ENCODE measurements at places on chromosomes 6 and 20.

GRCh38 chr20:59139998-59140397 lies 23.6 kb upstream of the ZNF831 start:
- DNase-seq, result no peak

DNA sequence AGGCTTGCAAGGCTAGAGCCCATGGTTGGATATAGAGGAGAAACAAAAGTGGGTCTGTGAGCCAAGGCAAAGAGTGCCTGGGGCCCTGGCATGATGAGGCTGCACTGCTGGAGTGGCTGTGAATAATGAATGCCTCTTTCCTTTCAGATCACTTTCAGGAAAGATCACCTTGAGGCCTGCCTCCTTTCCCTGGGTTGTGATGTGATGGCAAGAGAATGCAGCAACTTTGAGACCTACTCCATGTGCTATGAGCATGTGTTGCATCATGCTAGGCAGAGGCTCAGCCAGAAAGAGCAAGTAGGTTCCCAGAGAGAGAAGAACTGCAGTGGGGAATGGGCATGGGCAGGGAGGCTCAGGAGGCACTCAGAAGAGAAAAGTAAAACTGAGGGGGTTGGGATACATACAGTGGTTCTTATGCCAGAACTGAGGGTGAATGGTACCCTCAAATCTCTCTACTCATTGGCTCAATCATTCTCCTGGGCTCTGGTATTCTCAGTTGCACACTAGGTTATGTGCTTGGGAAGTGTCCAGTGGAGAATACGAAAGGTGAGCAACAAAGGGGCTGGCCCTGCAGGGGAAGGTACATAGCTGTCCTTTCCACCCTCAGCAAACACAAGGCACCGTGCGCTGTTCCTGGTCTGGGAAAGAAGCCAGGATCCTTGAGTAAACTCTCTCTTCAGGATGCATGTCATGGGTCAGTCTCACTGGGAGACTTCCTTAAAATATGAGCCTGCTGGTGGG lies 45.9 kb downstream of the CD164 start:
- no peak for DNase-seq

DNA sequence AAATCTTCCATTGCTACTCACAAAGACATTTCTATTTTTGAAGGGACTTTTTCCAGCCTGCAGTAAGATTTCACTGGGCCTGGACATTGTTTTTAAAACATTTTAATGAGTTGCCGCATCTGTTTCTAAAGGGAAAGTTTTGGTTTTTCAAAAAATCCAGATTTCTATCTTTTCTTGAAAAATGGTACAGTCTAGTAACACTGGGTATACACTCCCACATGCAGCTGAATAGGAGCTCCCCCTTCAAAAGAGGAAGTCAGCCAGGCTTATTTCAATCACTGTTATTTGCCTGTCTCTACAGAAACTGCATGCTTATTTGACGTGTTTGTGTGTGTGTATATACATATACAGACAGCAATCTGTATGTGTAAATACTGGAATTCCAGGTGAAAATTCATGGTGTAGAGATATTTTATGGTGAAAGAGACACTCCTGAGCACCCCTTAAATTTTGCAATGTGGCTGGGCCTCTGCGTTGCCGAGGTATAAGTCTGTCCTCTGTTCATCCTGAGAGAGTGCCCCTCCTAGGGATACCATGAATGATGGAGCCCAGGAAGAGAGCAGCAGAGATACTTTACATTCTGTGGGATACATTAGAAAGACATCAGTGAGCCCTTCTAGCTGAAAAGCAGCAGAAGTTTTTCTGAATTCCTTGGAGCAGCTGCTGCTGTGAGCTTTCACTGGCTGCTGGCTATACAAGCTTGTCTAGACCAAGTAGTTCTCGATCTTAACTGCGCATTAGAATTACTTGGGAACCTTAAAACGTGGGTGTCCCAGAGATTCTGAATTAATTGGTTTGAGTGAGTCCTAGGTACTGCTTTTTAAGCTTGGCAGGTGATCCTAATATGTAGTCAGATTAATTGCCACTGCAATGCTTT lies 12.0 kb upstream of the ABRACL start:
- no peak for DNase-seq

DNA sequence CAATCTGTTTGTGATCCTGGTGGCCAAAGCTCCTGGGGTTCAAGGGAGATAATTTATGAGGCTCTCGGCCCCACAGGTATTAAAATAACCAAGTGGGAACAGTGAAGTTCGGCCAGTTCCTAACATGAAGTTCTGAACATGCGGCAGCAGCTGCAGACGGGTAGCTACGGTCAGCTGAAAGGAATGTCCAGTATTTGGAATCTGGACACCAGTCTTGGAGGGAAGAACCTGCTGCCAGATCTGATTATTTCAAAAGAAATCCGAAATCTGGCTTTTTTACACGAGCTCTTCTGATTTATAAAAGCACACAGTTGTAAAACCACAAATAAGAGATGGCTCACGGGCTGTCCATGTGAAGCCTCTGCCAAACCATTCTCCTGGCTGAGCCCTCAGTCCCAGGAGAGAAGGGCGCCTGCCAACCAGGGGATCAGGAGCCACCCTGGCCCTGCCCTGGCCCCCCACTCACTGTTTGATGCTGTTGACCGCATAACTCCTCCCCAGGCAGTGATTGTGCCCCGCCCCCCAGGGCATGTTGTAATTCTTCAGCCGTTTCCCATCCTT lies 28.2 kb upstream of the KCNB1 start:
- no peak for DNase-seq

- DNase-seq, result no peak
Measured at GRCh38 chr6:147802459-147802858, 294.0 kb downstream of the SAMD5 start.

DNA sequence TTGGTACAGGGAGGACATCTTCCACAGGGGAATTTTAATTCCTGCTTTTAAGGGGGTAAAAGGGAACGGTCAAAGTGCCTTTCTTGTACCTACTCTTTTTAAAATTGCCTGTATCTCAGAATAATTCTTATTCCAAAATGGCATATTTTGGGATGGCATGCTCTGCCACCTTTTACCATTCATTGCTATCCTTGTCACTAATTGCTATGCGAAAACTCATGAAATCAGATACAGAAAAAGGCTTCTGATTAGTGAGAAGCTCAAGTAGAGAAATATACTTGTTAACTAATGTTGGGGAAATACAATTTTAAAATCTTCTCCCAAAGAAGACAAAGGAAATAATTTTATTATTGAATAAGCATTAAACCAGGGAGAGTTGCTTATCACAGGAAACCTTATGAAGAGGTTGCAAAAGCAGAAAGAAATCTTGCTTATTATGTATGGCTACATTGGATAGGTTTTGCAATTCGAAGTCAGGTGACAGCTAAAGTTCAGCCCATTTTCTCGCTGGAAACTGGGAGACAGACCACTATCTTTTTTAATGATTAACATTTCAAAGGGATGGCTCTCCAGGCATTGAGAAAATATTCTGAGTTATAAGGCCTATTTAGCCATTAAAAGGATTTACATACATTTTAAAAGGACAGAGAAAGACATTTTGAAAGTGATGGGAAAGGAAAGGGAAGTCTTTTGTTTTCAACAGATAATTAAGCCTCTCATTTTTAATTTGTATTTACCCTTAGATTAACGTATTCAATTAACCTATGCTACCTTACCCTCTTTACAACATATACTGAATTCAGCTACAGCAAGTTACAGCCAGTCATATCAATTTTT lies 110.3 kb upstream of the PRSS16 start:
- no peak for DNase-seq

GRCh38 chr6:46320505-46320904 lies 149.7 kb upstream of the ENPP5 start:
- DNase-seq, result no peak

DNA sequence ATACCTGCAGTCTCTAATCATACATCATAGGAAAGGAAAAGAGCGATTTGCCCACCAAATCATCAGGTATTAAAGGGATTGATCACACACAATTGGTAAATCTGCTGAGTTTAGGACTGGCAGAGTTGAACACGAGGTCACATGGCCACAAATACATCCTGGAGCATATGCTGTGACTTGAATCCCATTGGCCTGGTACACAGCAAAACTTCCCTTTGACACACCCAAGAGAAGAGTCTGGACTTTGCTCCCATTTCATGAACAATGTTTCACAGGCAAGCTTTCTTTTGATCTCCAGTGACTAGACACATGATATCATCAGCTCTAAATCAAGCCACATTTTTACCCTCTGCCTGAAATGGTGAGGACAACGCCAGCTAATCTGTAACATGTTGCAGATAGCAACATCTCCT lies 117.9 kb downstream of the ISM1 start:
- no peak for DNase-seq
